ENCODE measurements at places on chromosomes 2 and 18.

DNA sequence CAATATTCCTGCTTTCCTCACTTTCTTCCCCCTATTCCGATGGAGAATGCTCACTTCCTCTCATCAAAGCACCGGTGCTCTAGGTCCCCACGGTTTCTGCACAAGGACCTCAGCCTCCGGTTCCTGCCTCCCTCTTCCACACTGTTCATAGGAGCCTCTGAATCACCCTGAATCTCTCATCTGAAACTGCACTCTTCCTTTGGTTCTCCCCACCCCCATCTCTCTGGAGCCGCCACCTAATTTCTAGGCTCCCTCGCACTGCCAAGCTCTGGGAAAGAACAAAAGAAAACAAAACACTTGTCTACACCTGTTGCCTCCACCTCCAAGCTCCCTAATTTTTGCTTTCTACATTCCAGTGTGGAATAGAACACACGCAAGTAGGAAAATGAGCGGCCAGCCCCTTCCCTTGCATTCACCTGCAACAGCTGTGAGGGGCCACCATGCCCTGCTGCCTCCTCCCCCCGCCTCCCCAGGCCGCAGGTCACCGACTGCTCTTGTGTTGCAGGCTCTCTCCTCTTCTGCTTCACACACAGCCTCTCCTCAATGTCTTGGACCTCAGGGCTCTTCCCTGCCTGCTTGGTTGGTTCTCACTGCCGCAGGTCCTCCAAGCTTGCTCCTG lies 9.6 kb downstream of the FBXO15 start:
- no peak for DNase-seq

DNA sequence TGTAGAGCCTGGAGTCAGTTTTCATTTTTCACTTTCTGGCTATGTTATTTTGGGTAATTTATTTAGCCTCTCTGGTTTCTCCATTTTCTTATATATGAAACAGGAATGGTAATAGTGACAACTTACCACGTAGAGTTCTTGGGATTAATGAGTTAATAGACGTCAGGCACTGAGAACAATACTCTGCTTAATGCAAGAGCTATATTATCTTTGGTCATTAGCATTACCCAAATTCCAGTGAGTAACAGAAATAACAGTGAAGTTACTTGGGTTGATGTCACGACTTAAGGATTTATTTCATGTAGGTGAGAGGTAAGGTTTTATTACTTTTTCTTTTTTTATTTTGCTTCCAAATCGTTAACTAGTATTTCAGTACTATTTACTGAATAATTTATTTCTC lies 601.0 kb upstream of the GCFC2 start:
- DNase-seq: no peak

DNA sequence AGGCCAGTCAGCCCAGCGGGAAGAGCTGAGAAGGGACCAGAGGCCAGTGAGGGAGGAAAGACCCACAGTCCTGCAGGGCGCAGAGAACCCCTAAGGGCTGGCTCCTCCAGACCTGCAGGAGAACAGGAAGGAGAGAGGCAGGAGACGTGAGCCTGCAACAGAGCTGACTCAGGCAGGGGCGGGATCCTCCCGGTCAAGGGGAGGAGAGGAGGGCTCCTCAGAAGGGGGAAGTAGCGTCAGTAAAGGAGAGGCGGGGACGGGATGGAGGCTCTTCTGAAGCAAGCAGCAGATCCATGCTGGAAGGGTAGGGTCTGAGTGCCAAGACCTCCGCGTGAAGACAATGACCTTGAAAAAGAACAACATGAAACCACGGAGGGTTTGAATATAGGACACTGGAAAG lies 50.8 kb downstream of the TRABD2A start:
- no peak for DNase-seq

DNA sequence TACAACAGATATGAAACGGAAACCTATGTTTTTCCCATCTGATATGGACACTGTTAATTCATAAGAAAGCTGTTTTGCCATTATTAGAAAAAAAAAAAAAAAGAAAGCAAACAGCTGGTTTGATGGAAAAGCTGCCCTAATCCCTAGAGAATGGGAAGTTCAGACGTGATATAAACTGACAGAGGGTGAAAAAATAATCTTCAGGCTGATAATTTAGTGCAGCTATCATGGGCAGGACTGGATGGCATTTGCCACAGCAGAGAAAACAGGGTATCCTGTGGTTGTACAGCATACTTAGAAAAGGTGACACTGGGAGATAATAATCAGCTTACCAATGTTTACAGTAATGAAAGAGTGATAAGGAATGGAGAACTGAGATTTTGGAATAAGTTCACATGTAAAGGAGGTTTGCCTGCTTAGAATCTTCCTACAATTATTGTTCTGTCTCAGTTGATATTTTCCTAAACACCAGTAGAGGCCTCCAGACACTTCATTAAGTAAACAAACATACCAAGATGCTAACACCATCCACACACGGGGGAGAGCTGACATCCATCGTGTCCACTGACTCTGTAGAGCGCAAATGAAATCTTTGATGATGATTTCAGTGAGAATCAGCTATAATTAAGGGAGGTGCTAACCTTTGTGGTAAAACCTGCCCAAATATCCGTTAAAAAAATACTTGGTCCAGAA lies 211.6 kb upstream of the MMADHC start:
- DNase-seq: peak; percentile 4

DNA sequence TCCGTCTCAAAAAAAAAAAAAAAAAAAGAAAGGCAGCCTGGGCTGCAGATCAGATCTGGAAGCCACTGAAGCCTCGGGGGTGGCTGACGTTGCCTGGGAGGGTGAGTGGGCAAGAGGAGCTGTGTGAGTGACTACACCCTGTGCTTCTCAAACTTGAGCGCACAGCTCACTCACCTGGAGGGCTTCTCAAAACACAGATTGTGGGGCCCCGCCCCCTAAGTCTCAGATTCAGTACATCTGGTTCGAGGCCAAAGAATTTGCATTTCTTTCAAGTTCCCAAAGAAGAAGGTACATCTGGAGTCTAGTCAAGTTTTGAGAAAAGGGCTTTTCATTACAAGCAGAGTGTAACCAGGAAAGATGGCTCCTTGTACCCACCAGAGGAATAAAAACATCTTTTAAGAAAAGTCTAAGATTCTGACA lies 97.7 kb upstream of the CAB39 start:
- DNase-seq: no peak

- peak; percentile 98 for DNase-seq
Measured at GRCh38 chr2:233974530-233975071, 57.4 kb downstream of the TRPM8 start.

GRCh38 chr18:47981830-47982229 lies 51.4 kb upstream of the SMAD2 start:
- no peak for DNase-seq

DNA sequence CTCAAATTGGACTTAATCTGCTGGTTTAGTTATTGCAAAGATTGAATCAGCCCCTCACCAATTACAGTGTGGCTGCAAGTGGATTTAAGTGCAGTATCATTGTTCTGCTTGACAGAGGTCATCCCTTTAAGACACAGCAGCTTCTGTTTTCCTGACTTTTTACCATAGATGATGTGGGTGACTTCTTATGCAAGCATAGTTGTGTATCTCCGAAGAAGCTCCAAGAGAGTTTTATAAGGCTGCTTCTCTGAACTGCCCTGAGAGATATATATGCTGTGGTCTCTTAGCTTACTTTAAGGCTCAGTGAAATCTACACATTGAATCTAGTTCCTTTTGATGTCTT lies 3.5 kb downstream of the TRIB2 start:
- DNase-seq: peak; percentile 33

DNA sequence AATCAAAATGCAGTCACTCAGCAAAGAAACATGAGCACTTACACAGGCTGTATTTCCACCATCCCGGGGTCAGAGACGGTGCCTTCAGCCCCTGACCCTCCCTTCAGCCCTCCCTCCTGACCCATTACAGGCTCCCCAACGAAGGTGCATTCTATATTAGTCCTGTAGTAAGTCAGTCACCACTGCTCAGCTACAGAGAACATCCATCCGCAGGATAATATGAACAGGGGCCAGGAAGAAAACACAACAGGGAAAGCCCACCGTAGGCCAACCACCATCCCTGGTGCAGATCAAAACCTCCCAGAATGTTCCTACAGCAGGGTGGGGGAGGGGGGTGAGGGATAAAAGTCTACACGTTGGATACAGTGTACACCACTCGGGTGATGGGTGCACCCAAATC lies 15.1 kb downstream of the PXDN start:
- no peak for DNase-seq

DNA sequence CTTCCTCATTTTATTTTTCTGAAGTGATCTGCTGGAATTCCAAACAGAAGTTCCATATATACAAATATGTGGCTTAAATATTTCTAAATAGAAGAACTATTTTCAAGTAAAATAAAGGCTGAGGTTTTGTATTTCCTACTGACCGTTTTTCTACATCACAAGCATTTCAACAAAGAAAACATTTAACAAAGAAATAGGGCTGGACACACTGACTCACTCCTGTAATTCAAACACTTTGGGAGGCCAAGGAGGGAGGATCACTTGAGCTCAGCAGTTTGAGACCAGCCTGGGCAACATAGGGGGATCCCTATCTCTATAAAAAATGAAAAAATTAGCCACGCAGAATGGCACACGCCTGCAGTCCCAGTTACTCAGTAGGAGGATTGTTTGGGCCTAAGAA lies 44.6 kb downstream of the TANK start:
- DNase-seq: no peak

GRCh38 chr2:136067897-136068580 lies 49.9 kb downstream of the CXCR4 start:
- no peak for DNase-seq

GRCh38 chr2:180289627-180290026 lies 282.5 kb upstream of the CWC22 start:
- DNase-seq: peak; percentile 36

- no peak for DNase-seq
Measured at GRCh38 chr18:2827061-2827460, 19.7 kb upstream of the EMILIN2 start.

GRCh38 chr2:12844511-12844910 lies 127.8 kb downstream of the TRIB2 start:
- DNase-seq: no peak

DNA sequence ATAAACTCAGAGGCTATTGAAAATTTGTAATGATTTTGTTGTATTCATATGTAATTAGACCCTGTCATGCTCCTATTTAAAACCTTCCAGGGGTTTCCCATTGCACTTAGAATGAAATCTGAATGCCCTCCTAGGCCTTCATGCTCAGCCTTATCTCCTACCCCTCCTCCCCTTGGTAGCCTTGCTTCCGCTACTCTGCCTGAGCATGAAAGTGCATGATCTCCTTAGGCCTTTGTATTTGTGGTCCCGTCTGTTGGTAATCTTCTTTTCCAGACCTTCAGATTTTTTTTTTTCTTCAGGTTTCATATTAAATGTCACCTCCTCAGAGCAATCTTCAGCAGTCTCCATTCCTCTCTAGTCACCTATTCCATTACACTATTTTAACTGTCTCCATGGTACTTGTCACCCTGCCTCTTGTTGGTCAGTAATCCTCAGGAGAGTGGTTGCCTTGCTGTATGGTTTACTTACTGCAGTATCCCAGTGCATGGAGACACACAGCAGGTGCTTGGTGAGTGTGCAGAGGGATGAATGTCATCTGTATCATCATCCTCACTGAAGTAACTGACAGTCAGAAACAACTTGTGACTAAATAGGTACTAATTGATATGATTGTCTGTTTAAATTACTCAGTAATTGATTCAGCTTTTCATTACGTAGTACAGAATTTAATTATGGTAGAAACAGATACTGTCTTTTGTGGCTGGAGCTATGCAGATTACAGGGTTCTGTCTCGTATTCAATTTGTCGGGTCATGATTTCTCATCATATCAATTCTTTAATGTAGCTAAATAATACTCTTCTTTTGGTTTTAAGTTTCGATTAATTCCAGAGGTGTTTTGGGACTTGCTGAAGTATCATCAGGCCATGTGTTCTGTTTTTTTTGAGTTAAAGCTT lies 63.9 kb downstream of the PHLPP1 start:
- no peak for DNase-seq

DNA sequence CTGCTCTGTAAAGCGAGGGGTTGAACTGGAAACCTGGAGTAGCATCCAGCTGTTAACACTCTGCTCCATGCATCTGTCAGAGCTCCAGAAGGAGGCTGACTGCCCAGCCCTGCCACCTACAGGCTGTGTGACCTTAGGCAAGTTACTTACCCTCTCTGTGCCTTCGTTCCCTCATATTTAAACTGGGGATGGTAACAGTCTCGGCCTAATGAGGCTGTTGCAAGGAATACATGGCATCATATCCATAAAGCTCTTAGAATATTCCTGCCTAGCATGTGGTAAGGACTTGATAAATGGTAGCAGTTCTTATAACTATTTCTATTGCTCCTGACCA lies 80.6 kb downstream of the LRRFIP1 start:
- DNase-seq: no peak

GRCh38 chr2:240198226-240198625 lies 57.8 kb upstream of the OTOS start:
- DNase-seq: no peak

DNA sequence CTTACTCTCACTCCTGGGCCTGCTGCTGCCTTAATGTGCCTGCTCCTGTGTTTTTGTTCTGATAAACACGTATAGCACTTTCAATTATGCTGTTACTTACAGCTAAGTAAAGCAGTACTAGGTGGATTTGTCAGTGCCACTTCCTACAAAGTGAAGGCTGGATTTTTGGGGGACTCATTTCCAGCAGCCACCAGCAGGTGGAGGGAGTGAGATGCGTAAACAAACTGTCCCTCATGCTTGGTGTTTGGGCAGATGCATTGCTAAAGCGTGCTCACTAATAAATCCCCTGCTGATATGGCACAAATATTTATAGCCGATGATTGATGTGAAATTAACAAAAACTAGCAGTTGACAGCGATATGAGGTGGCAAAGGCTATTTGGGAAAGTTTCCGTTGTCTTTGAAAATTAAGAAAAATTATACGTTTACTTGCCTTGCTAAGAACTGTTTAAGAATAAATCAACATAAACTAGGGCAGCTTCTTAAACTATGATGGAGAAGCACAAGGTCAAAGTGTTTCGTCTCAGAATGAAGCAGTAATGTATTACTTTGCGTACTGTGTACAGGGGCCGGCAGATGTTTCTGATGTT lies 101.7 kb downstream of the AGAP1 start:
- DNase-seq: peak; percentile 83

DNA sequence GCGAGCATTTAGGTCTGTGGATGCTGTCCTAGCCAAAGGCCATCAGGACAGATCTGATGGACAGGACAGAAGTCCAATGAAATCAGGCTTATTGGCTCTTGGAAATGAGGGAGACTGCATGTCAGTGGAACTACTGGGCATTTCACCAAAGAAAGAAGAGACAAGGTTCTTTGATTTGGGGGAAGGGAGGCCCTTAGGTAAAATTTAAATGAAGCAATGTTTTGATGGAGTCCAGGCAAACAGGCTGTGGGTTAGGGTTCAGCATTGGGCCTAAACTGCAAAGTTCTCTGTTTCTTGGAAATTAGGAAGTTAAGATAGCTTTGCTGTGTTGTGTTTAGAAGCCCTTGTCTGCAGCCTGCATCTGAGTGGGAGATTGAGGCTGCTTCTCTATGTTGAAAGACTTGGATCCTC lies 31.6 kb upstream of the RNF149 start:
- DNase-seq: no peak

DNA sequence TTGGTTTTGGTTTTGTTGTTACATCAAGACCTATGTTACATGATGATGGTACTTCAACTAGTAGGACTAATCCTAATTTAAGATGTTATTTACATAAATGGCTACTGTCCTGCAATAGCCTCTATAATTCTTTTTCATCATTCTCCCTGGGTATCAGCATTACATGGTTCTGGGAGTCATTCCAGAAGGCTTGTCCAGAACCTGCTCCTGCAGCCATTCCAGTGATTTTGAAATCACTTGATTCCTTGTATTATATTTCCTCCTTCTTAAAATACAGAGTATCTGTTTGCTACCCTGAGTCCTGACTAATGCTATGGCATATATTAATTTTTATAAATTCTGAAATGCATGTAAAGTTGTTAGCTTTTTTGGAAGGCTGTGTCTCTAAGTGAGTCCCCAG lies 400.5 kb upstream of the MEIS1 start:
- no peak for DNase-seq

- DNase-seq: no peak
Measured at GRCh38 chr2:182870227-182870626, 3.8 kb upstream of the FRZB start.

Measured in PC-9 (cell line).